ENCODE measurements at places on chromosomes 5 and 9.

GRCh38 chr5:175471196-175471595, 7.2 kb upstream of the SFXN1 start:
- DNase-seq, result no peak

DNA sequence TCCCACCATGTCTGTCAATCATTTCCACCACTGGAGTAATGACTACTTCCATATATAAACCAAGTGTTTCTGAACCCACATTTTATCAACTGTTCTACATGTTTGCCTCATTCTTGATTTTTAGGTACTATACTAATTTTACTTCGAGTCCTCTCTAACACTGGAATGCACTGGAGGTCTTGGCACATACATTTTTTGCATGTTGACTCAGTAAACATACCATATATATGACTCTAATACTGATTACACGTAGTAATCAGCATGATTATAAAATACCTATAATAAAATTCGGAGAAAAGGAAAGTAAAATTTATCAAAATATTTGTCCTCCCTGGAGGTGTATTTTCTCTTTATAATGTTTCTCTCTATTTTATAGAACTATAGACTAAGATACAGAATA, 621.7 kb upstream of the NUDT12 start:
- DNase-seq, result no peak

DNA sequence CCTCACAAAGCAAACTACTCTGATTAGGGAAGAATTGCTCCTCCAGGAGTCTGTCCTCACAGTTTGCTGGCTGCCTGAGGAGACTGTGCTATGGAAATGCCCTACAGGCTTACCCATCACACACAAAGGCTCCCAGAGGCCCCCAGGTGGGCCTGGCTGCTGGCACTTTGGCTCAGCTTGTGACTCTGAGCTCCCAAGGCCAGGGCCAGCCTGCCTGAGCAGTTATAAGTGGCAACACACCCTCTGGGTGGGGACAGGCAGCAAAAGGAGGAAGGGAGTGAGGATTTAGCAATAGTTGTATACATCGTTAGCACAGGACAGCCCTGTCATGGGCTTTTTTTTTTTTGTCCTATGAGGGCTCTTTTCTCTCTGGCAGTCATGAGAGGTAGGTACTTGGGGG, 103.5 kb downstream of the DAPK1 start:
- DNase-seq, result no peak

- DNase-seq, result no peak
These were observed 376 bp downstream of the GOLGA1 start for GRCh38 chr9:124940521-124940893.

DNA sequence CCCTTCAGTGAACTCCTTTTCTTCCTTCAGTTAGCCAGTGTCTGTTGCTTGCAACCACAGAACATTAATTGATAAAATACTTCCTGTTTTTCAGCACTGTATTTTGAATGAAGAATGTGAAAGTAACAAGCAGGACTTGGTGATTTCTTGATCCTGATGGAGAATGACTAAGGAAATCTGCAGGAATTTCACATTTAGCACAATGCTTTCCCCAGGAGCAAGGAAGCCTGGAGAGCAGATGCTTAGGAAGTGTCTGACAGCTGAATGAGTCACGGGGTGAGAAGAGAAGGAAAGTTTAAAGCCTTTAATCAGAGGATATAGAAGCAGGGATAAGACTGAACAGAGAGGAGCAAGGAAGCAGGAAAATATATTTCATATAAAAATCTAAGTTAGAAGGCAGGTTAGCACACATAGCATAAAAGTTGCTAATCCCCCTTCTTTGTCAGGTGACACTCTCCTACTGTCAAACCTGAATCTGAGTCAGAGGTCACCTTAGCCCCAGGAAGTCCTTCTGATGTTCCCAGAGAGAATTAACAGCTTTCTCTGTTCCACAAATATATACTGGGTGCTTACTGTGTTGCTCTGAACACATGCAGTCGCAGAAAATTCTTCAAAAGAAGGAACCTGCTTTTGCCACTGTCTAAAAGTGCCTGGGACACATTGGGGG, 59.7 kb downstream of the GNA14 start:
- no peak for DNase-seq

DNA sequence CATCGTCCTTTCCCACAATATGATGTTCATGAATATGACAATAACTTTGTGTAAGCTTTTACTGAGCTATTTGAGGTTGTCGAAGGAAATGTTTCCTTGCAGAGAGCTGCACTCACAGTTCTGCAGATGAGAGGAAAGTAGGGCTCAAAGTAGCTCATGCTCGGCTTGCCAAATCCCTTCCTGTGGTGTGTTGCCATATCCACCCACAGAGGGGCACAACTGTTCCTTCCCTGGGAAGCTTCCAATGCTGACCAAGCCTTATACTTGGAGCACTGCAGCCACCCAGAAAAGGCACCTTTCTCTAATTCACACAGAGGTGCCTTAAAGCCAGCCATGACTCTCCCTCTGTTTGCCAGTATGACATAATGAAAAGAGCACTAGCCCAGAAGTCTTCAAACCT, 390.3 kb downstream of the CAAP1 start:
- DNase-seq, result no peak

All from dorsolateral prefrontal cortex (tissue), 122 donors.